ENCODE measurements at places on chromosomes 13 and 19.

DNA sequence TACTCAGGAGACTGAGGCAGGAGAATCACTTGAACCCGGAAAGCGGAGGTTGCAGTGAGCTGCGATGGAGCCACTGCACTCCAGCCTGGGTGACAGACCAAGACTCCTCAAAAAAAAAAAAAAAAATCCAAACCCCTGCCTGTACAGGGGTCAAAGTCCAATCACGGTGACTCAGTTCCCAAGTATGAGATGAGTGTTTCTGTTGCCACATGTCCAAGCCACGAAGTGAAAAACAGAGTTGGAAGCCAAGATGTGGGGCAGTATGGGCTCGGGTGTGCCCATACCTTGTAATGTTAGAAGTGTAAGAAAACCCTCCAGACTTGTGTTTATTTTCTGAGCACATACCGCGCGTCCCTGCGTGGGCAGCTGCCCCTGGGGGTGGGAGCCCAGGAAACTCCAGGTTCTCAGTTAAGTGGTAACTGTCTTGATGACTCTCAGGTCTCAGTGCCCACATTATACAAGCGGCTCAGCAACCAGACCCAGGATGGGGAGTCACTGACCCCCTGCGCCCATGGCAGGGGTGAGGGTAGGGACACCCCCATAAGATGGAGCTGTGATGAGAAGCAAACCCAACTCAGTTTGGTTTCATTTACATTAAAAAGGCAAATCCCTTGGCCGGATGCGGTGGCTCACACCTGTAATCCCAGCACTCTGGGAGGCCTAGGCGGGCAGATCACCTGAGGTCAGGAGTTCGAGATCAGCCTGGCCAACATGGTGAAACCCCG lies 1.2 kb upstream of the GPX4 start:
- no peak for DNase-seq

DNA sequence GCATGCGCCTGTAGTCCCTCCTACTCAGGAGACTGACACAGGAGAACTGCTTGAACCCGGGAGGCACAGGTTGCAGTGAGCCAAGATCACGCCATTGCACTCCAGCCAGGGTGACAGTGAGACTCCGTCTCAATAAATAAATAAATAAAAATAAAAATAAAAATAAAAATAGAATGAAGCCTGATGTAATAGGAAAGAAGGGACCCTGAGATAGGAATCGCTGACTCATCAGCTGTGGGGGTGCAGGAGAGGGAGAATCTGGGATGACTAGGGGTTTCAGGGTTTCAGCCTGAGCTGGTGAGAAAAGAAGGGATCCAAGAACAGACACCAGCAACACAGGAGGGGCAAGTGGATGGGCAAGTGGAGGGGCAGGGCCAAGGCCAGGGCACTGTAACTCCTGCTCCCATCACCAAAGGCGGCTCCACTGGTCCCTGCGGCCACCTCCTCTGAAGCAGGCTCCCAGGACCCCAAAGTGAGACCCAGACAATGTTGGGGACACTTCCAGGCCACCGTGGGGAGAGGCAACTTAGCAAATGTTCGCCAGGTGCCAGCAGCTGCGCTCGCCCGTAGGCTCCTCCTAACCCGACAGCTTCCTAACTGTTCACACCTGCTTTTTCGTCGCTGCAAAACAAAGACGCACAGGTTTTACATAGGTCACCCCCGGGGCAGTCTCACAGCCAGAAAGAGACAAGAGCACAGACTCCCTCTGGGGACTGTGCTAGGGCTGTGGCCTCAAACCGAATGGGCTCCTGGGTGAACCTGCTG lies 1.2 kb downstream of the HAUS8 start:
- DNase-seq = no peak

- no peak for DNase-seq
These were observed 43.2 kb downstream of the FLT3 start for GRCh38 chr13:28056970-28057712.

DNA sequence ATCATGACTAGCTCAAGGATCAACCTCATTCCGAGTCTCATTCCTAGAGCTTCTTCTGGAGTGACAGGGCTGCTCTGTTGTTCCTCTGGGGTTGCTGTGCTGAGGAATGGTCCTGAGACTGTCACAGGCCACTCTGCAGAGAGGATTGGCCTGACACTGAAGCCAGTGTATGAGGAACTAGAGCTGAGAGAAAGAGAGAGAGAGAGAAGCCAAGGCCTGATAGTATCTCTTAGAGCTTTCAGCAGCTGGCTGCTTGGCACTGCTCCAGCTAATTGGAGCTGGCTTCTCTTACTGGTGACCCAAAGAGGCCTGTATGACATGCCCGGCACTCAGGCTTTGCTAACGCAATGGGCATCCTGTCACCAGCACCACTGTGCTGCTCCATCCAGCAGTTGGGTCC lies 73.4 kb upstream of the FLT1 start:
- no peak for DNase-seq

GRCh38 chr13:102977471-102977870 lies 88.7 kb downstream of the SLC10A2 start:
- DNase-seq = no peak
